Cortex of kidney (tissue), 1 donor: ENCODE measurements at places on chromosomes 12 and 14.

DNA sequence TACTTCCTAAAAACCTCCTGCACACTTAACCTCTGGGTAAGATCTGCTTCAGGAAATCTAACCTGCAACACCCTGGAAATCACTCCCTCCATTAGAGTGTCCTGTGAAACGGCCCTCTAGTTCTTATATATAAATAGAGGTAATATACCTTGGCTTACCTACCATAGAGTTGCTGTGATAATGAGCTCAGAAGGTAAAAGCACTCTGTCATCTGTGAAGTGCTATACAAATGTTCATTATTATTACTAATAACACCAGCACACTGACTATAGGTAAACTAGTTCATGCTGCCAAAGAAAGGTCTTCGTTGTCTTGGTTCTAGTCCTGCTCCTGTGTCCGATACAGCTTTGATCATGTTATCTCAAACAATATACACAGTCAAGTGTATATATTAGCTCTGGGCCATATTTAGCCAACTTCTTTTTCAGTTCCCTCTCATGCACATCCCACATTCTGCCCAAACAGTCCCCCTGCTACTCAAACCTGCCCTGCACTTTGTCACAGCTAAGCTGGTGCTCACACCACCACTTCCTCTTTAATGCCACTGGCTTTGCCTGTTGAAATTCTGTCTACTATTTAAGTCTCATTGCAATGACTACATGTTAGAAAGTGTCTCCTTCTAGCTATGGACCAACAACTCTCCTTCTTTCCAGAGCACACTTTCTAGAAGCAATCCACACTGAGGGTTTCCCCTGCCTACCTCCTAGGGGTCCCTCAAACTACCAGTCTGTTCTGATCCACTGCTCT, 5.1 kb downstream of the E2F7 start:
- DNase-seq, result no peak

DNA sequence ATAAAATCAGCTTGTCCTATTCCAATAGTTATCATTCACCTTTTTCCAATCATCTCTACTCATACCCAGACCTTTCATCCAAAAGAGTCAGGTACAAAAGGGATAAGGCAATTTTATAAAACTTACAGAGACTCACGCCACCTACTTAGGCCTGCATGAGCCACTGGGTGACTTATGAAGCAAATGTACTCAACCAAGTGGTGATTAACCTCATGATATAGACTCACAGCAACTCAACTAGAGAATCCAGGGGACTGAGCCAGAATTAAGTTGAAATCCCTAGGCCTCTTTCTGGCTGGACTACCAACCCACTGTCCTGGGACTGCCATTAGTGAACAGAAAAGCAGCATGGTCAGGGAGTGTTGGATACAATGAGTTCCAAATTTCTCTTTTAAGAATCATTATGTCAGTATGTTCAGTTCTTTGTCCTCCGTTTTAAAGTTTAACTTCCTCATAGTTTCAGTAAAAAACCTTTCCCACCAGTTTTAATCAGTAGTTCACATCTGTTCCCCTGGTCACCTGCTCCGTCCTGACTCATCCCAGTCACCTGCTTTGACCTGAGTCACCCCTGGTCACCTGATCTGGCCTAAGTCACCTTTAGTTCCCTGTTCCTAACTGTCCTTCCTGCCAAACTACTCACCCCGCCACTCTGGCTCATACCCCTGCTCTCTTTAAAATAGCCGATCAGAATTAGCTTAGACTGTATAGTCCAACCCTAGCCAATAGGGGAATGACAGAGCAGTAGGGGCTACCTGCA, 36.8 kb downstream of the SPTSSA start:
- no peak for DNase-seq

DNA sequence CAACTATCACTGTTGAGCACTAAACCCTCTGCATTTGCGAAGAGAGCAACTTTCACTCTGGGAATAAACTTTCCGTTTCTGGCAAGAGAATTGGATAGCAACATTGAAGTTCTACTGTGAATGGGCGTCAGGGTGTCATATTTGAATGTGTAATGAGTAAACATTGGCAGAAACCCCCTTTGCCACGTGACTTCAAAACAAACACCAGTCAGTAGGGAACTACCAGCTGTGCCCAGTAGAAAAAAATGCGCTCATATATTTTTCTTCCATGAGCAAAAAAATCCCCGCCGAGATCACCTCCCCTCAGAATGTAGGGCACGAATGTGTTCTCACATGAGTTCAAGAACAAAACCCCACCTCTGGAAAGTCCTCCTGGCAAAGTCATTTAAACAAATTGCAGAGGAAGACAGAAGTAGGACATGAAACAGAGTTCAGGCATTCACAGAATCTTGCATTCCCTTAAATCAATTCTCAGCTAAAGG, 80.6 kb downstream of the BTG1 start:
- DNase-seq, result no peak

DNA sequence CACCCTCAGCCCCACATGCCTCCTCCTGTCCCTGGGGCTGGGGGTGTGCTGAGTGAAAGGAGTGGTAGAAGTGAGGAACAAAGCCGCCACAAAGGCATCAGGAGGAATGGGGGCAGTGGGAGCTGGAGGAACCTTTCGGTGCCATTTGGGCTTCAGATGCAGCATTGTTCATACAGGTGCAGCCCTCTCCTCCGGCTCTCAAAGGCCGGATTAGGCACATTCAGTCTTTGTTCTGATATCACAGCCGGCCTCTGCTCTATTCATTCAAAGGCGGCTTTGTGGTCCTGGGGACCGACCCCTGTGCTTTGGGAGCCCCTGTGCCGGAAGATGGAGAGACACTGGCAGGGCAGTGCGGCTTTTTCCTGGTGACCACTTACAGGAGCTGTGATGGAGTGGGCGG, 53.2 kb downstream of the SMOC1 start:
- no peak for DNase-seq

DNA sequence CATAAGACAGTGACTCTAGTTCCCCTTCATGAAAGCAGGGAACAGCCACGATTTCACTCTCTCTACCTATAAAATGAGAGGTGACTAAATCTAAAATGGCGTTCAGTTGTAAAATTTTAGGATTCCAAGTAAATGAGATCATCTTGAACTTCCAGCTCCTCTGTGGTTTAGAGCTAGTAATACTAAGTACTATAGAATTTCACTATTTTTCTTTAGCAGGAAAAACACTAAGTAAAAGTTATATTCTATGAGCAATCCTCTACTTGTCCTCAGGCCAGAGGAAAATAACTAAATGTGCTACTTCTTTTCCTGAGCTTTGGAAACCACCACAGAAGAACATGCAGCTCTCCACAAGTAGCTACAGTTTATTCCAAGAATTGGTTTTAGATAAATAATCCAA, 55.6 kb downstream of the NIN start:
- DNase-seq, result no peak

GRCh38 chr12:53230108-53230845, 1.7 kb downstream of the RARG start:
- DNase-seq, result no peak

DNA sequence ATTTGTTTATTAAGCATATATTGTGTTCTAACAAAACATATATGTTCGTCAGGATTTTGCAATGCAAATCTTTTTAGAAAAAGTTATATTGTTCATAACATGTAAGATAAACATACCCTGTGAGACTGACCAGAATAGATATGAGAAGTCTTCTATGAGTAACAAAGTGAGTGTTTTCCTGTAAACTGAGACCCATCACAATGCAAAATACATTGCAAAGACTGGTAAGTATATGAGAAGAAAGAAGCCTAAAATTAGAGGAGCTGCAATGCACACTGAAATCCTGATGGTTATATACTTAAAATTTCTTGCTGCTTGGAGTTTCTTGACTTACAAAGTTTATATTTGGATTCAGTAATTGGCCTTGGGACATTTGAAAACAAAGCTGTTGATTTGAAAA, 6.0 kb downstream of the HMGA2 start:
- DNase-seq, result no peak

DNA sequence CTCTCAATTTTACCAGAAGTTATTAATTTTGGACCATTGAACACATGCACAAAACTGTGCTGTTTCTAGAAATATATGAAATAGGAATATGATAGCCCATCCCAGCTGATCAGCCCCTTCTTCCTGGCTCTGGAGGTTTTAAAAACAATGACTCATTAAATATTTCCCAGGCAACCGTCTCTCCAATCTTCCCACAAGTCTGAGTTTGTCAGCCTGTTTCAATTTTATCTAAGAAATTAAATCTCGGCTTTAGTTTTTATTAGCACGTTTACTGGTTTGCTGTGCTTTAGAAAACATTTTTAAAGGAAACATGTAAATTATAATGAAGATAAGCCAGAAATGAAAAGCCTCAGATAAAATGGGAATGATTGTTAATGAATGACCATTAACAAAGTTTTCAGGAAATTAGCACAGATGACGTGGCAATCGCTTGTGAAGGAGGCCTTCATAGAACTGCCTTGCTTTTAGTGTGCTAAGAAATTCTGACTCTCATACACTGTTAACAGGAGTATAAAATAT, 89.3 kb upstream of the RAP1B start:
- DNase-seq, result no peak

GRCh38 chr14:36701132-36701531, 39.5 kb downstream of the PAX9 start:
- no peak for DNase-seq

DNA sequence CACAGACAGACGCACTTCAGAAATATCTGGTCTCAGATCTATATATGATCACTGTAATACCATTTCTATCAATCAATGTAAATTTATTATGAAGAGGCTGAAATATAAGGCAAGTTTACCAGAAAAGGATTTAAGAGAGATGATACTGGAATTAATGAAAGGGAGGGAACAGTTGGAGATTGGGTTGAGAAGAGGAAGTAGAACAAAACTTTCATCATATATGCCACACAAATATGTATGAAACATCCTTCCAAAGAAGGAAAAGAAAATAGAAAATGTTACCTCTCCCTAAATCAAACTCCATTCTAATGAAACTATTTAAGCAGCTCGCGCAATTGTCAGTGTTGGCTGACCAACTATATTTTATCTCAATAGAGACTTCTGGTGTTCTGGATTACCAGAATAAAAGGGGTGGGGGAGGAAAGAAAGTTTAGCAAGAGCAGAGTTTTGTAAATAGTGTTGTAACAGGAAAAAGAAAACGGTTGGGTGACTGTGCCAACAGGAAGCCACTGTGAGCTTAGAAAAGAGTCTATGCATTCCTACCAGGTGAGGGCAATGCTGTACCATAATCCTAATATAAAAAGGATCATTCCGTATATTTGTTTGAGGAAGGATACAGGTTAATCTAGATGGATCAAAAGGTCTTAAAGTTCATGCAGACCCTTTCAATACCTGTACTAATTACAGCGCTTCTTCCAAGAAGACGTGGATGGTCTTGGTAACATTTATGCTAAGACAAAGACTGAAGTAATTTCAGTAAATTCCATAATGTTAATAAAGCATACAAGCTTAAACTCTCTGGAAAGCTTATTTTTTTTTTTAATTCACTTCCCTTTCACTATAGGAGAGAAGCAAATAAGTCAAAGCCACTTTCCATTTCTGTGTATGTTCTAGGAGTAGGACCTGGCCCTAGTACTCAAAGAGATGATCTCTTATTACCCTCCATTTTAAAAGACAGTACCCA, 14.5 kb upstream of the LLPH start:
- DNase-seq, result no peak

GRCh38 chr12:80756875-80757274, 40.2 kb downstream of the MYF5 start:
- no peak for DNase-seq

- no peak for DNase-seq
Observed at GRCh38 chr12:128803788-128804187, 20.0 kb downstream of the SLC15A4 start.

- DNase-seq, result no peak
Observed at GRCh38 chr12:130958557-130959140, 4.9 kb downstream of the ADGRD1 start.

- no peak for DNase-seq
Observed at GRCh38 chr14:101253948-101254347, 307.3 kb upstream of the DIO3 start.

DNA sequence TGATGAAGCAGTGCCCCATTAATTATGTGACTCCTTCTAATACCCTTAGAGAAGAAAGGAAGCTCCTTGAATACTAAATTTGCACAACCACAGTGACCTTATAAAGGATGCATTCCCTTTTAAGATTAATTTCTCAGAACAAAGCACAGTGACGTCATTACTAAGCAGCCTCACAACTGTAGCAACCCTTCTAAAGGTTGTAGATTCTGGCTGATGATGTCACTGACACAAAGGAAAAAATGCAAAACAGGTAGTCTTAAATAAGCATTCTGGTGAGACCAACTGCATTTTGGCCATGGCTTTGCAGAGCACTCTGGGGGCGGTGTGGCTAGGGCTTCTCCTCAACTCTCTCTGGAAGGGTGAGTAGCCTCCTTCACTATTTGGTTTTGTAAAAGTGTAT, 38.4 kb upstream of the OR4E1 start:
- no peak for DNase-seq

GRCh38 chr14:63245893-63246292, 41.6 kb downstream of the RHOJ start:
- no peak for DNase-seq

DNA sequence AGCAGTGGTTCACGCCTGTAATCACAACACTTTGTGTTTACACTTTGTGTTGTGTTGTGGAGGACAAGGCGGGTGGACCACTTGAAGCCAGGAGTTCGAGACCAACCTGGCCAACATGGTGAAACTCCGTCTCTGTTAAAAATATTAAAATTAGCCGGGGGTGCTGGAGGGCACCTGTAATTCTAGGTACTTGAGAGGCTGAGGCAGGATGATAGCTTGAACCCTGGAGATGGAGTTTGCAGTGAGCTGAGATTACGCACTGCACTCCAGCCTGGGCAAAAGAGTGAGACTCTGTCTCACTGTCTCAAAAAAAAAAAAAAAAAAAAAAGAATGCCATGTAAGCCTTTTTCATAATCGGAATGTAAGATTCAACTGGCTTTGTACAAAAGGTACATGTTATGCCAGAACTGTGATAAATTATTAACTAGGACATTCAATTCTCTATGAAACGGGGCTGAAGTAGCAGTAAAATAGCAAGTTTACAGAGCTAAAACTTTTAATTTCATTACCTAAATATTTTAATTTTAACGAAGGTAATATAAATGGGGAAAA, 13.9 kb upstream of the PITPNM2 start:
- no peak for DNase-seq

GRCh38 chr14:32559590-32559989, 230.5 kb downstream of the AKAP6 start:
- no peak for DNase-seq

- no peak for DNase-seq
Observed at GRCh38 chr12:103852498-103852997, 11.5 kb upstream of the NT5DC3 start.

DNA sequence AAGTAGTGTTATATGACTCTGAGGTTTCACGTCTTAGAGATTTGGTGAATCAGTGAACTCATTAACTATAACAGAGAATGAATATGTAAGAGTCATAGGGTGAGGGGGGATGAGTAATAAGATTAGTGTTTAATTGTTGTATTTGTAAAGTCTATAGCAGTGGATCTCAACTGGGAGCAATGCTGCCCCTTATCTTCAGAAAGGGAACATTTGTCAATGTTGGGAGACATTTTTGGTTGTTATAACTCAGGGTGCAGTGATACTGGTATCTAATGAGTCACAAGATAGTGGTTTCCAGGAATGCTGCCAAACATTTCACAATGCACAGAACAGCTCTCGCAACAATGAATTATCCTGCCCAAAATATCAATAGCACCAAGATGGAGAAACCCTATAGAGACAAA, 1193.7 kb downstream of the GALC start:
- DNase-seq, result no peak
